ENCODE measurements at places on chromosomes 6 and 20.

DNA sequence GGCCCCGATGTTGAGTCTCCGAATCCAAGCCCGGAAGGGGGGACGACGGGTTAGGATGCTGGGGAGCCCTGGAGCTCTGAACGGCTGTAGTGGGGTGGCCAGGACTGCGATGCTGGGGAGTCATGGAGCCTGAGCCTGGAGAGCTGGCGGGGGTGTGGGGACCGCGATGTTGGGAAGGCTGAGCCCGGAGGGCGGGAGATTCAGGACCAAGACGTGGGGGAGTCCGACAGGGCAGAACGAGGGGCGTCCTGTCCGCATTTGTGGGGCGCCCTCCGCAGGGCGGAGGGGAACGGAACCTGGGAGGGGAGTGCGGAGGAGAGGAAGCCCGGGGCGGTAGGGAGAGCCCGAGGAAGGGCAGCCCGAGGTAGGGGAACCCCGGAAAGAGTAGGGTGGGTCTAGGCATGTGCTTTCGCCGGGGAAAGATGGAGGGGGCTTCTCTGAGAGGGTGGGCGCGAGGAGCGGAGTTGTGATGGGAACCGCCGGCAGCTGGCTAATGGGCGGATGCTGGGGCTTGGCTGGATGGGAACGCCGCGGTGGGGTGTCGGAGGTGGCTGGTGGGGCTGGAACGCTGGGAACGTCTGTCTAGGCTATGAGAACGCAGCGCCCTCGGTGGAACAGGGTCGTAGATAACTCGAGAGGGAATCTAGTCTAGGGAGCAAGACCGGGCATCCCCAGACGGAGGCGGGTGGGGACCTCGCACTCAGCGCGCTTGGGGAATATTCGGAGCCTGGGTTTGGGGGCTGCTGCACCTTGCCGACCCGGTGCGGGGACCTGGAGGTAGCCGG lies 684 bp downstream of the PAQR8 start:
- DNase-seq, result peak; percentile 54

DNA sequence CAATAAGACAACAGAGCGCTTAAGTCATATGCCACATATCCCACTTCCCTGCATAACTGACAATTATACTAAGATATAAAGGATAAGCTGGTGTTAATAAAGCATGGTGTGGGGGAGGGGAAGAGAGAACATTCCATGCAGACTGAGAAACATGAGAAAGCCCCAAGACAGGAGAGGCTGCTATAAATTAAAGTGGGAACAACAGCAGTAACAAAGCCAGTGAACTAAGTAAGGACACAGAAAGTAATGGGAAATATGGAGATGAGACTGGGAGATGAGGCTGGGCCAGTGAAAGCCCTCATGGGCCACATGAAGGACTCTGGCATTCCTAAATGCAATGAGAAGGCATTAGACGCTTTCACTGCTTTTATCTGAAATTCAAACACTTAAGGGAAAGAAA lies 41.3 kb downstream of the SESN1 start:
- DNase-seq, result no peak

GRCh38 chr6:33962246-33963027 lies 158.6 kb upstream of the MLN start:
- no peak for DNase-seq

DNA sequence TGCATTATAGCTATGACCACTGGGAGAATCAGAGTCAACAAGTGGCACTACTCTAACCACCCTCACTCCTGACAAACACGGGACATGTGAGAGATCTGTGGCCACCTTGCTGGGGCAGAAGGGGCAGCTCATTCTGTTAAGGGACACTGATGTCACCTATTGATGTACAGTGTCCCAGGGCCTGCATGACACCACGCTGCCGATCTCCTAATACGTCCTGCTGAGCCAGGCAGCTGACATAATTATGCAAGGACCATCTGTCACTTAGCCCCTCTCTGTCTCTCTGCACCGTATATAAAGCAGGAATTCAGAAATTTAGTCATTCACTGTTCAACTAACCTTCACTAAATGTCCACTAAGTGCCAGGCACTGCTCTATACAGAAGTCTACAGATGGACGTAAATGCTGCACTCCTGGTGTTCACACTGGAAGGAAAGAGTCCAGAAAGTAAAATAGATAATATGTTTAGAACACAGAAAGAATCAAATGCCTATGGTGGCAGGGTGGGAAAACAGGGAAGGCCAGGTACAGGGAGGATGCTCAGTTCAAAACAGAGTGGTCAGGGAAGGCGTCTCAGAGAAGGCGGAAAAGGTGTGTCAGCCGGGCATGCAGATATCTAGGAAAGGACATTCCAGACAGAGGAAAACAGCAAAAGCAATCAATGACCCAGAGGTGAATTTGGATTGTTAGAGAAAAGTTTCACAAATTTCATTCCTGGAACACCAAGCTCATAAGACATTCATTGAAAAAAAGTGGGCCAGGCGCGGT lies 173.8 kb downstream of the ZNF217 start:
- DNase-seq, result no peak

GRCh38 chr20:39853636-39854035 lies 835.4 kb downstream of the MAFB start:
- DNase-seq, result no peak

DNA sequence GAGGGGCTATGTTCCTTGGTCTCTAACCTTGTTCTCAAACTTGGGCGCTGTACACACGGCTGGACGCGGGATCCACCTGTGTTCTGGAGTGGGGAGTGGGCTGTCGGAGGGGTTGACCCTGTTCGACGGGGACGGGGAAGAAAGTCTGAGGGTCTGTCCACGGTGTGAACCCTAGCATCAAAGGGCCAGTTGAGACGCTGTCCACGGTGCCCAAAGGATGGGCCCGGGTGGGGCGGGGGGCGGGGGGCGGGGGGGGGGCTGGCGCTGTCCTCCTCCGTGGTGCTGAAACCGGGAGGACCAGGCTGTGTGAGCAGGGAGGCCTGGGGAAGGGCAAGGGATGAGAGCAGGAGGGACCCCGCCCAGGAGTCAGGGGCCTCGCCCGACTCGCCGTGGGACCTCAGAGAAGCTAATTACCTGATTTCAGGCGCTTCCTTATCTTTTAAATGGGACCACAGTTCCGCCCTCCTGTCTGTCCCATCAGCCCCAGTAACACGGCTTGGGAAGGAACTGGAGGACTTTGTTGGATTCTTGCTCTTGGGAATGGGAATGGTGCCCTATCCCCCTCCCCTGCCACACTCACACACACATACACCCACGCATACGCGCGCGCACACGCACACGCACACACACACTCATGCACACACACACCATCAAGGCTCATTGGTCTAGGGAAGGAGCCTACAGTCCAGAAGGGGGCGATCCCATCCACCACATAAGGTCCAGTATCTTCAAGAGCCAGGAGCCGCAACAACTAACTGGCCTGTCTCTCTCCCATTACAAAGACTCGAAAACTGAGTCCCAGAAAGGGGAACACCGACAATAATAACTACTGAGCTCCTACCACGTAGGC lies 1.0 kb upstream of the VSTM2L start:
- DNase-seq, result peak; percentile 49

DNA sequence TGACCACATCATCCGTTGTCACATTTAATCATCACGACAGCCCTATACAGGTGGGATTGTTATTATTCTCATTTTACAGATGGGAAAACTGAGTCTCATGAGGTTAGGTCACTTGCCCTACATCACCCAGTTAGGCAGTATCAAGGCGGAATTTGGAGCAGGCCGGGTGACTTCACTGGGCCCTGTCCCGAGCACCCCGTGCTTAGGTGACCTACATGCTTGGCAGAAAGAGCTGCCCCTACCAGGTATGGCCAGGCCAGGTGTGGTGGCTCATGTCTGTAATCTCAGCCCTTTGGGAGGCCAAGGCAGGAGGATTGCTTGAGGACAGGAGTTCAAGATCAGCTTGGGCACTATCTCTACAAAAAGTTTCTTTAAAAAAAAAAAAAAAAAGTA lies 44.0 kb downstream of the RIN2 start:
- DNase-seq, result no peak

DNA sequence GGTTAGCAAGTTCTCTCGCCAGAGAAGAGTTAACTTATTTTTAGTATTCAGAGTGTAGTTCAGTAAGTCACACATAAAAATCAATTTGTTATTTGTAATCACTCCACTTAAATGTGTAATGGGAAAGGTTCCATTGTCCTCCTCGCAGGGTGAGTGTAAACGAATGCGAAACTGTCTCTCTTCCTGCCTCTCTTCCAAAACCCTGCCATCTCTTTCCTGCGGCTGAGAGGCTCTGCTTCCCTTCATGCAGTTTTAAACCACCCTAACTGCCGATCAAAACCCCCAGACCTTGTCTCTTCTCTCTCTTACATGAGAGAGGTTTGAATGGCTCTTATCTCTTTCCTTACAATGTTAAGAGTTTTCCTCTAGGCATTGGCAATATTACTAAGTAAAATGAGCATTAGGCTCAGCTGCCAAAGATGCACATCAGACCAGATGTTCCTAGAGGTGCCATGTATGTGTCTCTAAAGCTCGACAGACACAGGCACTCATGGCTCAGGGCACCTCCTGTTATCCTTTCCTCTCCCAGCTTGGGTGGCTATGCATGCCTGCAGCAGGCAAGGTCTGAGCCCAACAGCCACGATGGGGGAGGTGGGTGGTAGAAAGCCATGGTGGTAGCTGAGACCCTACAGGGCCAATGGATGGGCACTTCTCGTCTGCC lies 91.2 kb downstream of the JARID2 start:
- no peak for DNase-seq

Data from ureter (tissue), 1 donor.